ENCODE measurements at places on chromosomes 2 and 18.
A peak's percentile ranks its signal among the peaks of the same experiment; 100 is the strongest.

GRCh38 chr2:224576088-224576715 lies 9.0 kb downstream of the CUL3 start:
- no peak for DNase-seq

DNA sequence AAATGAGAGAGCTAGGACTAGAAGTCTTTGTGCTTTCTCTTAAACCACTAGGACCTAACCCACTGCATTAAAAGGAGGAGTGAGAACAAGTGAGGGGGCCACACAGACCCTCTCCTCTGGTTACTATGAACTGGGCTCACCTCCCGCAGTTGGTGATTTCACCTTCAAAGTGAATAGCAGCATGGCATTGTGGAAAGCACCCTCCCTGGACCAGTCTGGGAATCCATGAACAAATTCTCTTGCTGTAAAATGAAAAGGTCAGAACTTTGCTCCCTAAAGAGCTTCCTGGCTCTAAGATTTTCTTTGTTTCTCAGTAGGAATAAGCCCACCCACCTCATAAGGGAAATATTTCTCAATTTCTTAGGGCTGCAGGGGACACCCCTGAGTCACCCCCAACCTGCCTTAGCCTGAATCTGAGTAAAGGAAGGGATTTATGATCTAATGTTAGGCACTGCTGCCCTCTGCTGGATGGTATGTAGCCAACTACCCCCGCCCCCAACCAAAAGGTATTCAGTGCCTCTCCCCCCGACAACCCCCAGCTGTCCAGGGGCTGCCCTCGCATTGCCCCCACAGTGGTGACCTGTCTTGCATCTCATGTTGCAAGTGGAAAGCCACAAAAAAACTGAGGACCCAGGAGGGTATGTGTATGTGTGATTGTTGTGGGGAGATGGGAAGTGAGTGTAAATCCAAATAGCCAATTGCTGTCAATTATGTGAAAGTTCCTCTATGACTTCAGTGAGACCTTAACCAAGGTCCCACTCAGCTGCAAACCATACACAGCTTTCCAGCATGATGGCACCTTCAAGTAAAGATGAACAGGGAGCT lies 230.9 kb upstream of the SLC14A2 start:
- peak; percentile 42 for DNase-seq

- DNase-seq: no peak
Observed at GRCh38 chr2:28415010-28415409, 22.4 kb downstream of the FOSL2 start.

DNA sequence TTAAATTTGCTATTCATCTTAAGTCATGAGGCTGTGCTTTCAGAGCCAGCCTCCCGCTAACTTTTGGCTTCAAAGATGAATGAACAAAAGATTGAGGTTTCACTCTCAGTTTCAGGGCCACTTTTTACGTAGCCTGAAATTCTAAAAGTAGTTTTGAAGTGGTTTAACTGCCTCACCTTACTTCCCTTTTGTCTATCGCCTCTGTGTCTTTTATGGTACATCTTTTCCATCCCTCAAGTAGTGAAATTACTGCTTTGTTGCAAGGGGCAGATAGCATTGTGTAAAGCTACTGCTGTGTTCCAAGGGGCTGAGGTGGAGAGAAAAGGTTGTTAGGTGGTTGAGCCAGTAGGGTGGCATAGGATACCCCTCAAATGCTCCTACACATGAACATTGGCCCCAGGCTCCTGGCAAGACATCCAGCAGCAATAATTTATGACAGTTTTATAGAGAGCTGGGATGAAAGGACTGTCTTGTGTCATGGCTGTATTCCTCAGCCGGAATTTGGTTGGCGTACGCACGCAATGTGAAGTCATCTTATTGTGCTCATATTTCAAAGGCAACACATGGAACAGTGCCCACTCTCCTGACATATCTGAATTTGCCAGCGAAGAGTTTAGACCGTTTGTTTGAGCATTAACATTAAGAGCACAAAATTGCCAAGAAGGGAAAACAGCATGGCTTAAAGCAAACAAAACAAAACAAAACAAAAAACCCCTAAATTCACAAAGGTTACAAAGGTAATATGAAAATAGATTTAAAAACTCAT lies 32.2 kb downstream of the QPCT start:
- peak; percentile 87 for DNase-seq

DNA sequence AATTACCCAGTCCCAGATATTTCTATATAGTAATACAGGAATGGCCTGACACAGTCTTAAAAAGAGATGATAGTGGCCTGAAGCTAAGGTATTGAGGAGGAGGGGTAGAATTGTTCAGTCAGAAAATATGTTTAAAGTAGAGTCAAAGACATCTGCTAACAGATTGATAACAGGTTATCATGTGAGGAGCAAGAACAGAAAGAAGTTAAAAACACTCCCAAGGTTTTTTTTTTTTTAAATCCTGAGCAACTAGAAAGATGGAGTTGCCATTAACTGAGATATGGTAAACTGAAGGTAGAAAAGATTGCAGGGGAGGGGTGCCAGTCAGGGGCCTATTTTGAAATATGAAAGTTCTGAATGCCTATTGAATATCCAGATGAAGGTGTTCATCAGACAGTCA lies 43.1 kb downstream of the SP3 start:
- DNase-seq: no peak

DNA sequence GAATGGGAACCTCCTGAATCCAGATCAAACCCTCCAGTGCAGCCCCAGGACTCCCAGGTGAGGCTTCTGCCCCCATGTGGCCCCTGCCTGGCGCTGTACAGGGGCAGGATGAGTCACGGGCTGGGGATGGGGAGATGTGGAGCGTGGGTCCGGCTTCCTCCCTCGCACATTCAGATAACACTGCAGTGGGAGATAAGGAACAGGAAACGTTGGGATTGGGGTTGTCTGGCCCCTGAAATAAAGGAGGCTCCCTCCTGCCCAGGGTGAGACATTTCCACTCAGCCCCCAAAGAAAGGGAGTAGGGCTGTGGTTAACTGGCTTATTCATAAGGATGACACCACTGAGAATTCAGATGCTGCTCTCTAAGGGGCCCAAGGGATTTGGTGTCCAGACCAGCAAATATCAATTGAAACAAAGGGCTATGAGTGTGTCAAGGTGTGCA lies 30.7 kb downstream of the IGFBP5 start:
- DNase-seq: peak; percentile 54

DNA sequence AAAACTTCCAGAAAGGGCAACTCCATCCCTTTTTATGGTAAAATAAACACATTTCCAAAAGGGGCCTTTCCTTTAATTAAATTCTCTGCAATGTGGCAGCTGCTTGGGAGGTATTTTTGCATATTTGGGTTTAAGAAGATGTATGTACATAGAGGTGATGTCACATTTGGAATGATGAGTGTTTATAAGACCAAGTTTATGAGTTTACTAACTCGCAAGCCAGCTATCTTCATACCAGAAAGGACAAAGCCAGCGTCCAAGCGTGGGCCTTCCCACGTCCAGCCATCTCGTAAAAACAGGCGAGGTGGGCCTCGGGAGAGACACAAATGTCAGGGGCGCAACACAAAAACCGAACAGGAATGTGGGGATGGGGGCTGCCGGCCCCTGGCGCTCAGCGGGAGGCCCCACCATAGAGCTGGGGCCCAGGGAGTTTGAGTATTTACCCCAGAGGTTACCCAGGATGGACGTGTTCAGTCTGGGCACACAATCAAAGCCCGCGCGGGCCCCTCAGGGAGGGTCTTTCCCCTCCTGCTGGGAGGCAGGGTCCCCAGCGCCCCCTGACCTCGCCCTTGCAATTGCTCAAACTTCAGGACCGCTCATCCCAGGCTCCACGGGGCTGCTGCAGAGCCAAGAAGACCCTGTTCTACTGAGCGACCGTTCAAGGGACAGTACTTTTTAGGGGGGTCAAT lies 137.3 kb downstream of the TWIST2 start:
- DNase-seq: no peak

GRCh38 chr2:118738524-118739308 lies 108.7 kb downstream of the EN1 start:
- peak; percentile 98 for DNase-seq

DNA sequence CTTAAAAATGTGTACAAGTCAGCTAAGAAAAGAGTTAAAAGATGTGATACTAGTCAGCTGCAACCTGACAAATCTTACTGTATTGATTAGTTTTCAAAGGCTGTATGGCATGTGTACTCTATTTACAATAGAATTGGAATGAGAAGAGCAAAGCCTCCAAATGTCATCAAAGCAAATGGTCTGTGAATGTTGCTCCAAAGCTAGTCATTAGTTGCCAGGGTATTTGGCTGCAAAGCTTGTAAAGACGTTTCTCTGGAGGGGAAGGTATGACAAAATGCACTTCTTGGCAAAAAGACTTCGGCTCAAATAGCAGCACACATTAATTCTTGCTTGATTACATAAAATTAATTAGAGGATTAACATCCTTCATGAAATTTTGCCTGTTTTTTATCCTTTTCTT lies 59.3 kb downstream of the ETAA1 start:
- DNase-seq: no peak

DNA sequence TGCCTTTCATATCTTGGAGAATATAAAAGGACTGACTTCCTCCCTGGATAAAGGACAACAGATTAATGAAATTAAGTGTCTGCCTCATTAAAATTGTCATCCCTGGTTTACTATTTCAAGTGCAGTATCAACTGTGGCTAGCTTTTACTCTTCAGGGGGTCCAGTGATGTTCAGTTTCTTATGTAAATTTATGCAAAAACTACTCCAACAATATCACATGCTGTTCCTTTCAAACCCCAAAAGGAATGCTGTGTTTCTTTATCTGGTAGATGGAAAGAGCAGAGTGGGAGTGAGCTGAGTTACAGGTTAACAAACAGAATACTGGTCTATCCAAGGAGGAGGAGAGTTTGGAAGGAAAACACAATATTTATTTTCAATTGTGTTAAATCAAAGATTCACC lies 283.7 kb upstream of the VWC2L start:
- no peak for DNase-seq

DNA sequence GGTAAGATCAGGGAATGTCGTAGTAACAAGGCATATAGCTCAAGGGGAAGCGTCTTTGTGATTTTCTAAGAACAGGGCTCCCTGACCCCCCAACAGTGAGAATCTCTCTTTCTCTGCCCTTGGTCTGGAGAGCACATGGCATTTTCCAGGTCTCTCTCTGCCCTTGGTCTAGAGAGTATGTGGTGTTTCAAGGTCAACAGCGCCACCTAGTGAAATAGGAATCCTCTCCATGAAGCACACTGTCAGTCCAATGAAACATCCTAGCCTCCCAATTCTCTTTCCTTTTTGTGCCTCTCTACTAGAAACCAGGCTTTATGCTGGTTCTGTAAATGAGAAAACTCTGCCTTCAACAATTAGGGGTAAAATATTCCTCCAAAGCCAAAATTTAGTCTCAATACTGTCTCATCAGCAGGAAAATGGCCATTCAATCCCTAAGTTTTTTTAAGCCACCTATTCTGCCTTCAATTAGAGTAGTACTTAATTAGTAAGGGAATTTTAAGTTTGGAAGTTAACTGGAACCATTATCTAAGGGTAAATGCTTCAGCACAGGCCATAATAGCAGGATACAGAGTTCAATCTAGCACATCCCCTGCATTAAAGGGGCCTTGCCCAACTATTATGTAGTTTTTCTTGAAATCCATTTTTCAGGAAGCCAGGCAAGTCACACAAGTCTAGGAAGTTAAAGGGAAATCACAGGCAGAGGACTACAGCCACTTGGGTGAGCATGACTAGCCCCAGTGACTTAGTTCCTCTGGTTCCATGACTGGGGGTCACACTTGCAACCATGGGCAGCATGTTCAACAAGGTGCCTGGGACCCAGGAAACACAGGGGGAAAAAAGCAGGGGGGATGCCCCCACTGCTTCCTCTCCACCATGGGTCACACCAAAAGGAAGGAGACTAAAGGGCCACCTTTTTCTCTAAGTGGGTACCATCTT lies 12.4 kb downstream of the DYM start:
- peak; percentile 84 for DNase-seq

GRCh38 chr2:64605026-64605471 lies 48.7 kb downstream of the SERTAD2 start:
- DNase-seq: peak; percentile 11

GRCh38 chr2:205769495-205769850 lies 87.2 kb downstream of the NRP2 start:
- DNase-seq: peak; percentile 90

DNA sequence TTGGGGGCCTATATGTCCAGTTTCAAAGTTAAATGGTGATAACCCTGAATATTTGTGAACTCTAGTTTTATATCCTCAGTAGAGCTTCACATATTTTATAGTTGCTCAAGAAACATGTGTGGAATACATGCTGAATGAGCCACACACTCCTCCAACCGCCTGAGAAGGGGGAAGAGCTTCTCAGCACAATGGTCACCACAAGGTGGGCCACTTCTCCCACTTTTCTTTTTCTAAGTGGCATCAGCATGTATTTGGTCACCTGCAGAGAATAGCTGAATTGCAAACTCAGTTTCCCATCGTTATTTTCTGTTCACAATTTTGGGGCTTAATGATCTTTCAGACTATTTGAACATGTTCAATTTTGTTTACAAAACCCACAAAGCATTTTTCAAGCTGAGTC lies 340.5 kb downstream of the PARD3B start:
- peak; percentile 14 for DNase-seq

DNA sequence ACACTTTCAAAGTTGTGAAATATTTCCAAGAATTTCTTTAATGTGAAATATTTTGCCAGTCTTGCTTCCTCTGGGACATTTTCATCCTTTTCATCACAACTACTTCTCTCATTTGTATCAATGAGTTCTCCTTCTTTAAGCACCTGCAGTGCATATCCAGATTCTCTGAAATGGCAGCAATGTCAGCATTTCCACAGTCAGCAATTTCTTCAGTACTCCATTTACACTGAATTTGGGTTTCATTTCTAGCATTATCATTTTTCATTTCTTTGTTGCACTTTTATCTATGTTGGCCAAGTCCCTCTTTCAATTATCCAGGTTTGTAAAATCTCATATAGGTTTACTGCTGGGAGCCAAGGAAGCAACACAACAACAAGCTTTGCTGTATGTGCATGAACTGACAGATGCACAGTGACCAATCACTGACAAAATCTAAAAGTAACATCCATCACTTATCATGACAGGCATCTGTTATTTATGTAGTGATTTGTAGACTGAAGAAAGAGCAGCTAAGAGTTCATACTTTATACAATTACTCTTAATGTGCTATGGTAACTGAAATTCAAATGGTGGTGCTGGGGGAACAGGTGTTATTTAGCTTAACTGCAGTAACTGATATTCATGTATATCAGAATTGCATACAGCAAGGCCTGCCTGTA lies 43.9 kb downstream of the SS18 start:
- no peak for DNase-seq

- DNase-seq: no peak
Observed at GRCh38 chr2:16632598-16632997, 33.0 kb downstream of the CYRIA start.

DNA sequence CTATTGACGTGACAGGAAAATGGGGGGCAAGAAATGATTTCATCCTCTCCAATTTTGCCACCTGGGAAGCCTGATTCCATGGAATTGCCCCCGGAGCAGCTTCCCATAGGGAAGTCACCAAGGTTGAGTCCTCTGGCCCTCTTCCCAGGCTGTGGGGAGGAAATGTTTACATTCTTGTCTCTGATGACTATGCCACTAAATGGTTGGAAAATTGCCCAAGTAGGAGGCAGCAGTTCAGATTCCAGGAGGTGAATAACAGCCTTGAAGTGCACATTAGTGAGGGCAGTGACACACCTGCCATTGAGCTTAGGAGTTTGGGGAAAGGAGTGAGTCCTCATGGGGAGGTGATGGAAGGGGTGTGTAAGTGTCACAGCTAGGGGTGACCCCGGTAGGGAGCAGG lies 449.2 kb upstream of the DCC start:
- DNase-seq: peak; percentile 0

Data from fibroblast of pulmonary artery (primary cell).